Activated CD4-positive, alpha-beta memory T cell treated with anti-CD3 and anti-CD28 coated beads, Interleukin-2, amount 10 ng/mL, durations not matched to agents 7 days and 5 days (primary cell): ENCODE measurements at places on chromosomes 16 and 17. TPM values are rescaled to one million over a fixed set of nuclear protein-coding genes. Genes with fewer than 3 reads are reported as not detected.

DNA sequence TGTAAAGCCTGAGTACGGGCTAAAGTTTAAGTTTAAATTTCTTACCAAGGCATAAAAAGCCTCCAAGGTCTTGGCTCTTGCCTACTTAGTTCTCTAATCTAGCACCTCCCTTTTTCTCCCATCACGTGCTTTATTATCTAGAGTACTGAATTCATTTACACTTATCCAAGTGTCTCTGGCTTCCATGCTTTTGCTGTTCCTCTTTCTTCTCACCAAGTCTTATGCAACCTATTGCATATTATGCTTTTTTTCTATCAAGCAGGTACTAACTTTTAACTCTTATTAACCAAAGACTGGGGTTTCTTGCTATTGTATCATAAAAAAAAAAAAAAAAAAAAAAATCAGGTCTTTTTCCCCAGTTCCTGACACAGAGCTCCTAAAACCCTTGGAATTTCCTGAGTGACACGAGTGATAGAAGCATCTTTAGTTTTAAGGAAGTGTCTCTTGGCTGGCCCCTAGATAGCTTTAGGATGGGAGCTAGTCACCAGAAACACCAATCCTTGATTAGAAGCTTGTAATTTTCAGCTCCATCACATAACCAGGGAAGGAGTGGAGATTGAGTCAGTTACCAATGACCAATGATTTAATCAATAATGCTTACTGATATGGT, 44.9 kb downstream of the SSH2 start:
- DNase-seq: no peak

DNA sequence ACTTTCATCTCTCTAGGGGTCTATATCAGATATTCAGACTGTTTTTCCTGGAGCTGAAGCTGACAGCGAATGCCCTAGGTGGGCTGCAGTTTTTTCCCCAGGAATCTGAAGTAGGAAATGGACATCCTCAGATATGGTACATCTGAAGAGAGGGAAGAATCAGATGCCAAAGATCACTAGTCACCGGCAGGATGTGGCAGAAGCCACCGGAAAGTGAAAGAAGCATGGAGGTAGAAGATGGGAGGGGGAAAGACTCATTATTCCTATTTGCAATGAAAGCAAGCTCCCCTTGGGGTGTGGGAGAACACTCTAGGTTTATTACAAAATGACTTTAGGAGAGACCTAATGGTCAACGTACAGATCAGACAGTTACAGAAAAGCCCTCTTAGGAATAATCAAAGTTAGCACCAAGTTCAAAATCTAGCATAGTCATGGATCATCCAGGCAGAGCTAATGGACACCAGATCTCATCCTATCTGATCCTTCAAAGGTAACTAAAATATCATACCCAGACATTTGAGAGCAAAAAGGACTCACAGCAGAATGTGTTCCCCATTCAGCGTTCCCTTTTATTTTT, 110.7 kb downstream of the HS3ST3A1 start:
- DNase-seq: no peak

GRCh38 chr17:12917399-12917798, 100.4 kb downstream of the ELAC2 start:
- DNase-seq: no peak

DNA sequence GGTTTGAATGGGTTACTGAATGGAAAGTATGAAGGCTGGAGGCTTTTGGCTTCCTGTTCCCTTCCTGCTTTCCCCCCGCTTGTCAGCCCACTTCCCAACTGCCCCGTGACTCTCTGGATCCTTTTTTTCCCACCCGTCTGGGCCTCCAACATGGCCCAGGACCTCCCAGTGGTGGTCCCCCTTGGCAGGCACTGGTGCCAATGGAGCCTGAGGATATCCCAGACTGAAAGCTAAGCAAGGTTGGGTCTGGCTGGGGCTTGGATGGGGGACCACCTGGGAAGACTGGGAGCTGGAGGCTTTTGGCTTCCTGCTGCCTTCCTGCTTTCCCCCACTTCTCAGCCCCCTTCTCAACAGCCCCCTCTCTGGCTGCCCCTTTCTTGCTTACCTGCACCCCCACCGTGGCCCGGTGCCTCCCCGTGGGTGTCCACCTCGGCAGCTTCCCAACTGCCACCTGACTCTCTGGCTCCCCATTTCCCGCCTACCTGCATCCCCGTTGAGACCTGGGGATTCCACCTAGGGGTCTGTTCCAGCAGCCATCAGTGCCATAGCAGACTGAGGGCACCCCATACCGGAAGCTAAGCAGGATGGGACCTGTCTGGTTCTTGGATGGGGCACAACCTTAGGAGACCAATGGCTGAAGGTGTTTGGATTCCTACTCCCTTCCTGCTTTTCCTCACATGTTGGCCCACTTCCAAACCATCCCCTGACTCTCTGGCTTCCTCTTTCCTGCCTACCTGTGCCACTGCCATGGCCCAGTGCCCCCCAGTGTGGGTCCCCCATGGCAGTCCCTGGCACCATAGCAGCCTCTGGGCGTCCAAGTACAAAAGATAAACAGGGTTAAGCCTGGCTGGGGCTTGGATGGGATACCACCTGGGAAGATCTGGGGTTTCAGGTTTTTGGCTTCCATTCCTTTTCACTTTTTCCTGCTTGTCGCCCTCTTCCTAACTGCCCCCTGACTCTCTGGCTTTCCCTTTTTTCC, 2295.3 kb downstream of the TP53TG3F start:
- DNase-seq: no peak

DNA sequence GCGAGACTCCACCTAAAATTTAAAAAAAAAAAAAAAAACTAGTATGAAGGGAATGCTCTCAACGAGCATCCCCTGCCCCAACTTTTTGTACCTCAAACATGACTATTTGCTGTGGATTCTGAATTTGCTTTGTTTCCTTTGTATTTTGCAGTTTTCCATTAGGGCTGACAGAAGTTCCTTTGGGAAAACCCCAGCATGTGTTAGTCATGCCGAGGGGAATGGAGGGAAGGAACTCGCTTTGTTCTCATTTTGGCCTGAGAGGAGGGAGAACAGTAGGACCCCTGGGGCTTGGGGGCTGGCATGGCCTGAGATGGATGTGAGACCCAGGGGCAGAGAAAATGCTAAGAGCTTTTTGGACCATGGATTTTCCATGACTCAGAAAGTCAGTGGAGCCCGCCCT, 20.5 kb downstream of the KRT9 start:
- DNase-seq: no peak

TMEM92 gene
- total RNA-seq: 0.08 TPM

GRCh38 chr17:6862825-6863224, 31.3 kb upstream of the TEKT1 start:
- DNase-seq: no peak

GRCh38 chr17:28345419-28346198, 10.0 kb downstream of the TNFAIP1 start:
- no peak for DNase-seq

- no peak for DNase-seq
Measured at GRCh38 chr17:59010026-59010425, 96.7 kb downstream of the TRIM37 start.

- no peak for DNase-seq
Measured at GRCh38 chr17:40297511-40297910, 9.8 kb downstream of the CDC6 start.

- DNase-seq: no peak
Measured at GRCh38 chr17:61502292-61502691, 50.1 kb downstream of the TBX4 start.

UNC45B gene
- total RNA-seq: 0.25 TPM

KRTAP2-1 gene
- not detected for total RNA-seq

- no peak for DNase-seq
Measured at GRCh38 chr16:57788951-57789350, 13.3 kb downstream of the KIFC3 start.

DNA sequence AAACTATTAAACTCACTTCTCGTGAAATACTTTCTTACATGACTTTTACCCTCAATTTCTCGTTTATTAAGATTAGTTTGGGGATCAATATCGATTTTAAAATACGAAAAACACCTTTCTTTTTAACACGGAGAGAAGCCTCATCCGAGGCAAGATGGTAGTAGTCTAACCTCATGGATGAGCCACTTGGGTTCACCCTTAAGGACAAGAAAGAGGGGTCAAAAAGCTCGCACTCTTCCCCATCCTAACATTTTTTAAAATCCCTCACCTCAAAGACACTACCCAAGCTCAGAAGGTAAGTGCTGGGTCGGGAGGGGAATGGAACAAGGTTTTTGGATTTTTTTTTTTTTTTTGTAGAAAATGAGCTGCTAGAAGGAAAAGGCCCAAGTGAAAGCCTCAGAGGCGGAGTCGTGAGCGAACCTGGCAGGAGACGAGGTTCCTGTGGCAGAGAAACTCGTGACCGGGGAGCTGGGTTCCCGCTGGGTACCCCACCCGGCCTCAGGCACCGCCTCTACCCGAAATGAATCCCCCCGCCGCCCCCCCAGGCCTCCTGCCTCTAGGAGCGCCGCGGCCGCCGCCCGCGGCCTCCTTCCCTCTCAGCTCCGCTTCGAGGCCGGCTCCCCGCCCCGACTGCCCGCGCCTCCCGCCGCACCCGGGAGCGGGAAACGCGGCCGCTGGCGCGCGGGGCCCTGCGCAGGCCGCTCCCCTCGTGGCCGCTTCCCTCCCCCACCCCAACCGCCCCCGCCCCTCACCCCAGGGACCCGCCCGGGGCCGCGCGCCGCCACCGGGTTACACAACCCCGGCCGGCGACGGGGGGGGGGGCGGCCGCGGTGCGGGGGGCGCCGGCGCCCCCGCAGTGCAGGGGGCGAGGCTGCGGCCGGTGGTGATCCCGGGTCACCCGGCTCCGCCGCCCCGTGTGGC, 1.6 kb downstream of the NUFIP2 start:
- DNase-seq: peak; percentile 66

GRCh38 chr17:8189041-8189710, 804 bp downstream of the BORCS6 start:
- peak; percentile 44 for DNase-seq

CBFA2T3 gene
- total RNA-seq: not detected

KRT12 gene
- not detected for total RNA-seq

- DNase-seq: no peak
Measured at GRCh38 chr17:50675627-50676026, 32.1 kb downstream of the ANKRD40 start.

DNA sequence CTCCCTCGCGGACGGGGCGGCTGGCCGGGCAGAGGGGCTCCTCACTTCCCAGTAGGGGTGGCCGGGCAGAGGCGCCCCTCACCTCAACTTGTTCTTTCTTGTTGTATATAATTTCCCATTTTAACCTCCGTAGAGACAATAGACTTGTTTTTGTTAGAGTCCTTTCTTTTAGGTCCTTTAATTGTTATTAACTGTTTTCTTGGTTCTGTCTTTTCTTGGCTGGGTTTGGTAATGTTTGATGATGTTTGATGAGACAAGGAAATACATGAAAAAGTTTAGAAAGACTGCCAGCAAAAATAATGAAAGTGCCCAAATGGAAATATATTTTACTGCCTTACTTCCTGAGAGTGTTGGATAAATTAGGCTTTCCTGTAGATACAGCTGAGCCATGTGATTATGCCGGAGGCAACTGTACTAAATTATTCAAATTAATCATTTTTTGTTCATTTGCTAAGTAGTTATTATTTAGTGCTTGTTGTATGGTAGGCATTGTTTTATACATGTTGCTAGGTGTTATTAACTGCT, 30.9 kb downstream of the PRPSAP2 start:
- DNase-seq: no peak

MLKL gene
- 45.2 TPM for total RNA-seq

LPO gene
- not detected for total RNA-seq

- DNase-seq: no peak
Measured at GRCh38 chr17:2042390-2042847, 597 bp downstream of the OVCA2 start.

GRCh38 chr17:39597372-39598046, 10.2 kb downstream of the NEUROD2 start:
- DNase-seq: no peak

DNA sequence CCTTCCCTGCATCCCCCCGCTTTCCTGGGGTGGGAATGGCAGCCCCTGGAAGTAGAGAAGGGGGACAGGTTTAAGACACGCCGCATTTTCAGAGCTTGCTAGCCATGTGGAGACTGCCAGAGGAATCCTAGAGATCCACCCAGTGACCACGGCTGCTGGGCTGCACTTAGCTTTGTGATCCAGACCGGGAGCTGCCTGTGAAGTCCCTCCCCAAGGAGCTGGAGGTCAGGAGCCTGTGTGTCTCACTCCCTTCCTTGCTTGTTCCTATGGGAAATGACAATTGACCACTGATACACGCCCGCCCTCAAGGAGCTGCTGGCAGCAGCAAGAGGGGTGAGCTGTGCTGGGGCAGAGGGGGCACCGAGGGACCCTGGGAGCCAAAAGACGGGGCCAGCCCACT, 73.7 kb downstream of the SREBF1 start:
- DNase-seq: no peak

CORO6 gene
- total RNA-seq: 5.6 TPM

DNA sequence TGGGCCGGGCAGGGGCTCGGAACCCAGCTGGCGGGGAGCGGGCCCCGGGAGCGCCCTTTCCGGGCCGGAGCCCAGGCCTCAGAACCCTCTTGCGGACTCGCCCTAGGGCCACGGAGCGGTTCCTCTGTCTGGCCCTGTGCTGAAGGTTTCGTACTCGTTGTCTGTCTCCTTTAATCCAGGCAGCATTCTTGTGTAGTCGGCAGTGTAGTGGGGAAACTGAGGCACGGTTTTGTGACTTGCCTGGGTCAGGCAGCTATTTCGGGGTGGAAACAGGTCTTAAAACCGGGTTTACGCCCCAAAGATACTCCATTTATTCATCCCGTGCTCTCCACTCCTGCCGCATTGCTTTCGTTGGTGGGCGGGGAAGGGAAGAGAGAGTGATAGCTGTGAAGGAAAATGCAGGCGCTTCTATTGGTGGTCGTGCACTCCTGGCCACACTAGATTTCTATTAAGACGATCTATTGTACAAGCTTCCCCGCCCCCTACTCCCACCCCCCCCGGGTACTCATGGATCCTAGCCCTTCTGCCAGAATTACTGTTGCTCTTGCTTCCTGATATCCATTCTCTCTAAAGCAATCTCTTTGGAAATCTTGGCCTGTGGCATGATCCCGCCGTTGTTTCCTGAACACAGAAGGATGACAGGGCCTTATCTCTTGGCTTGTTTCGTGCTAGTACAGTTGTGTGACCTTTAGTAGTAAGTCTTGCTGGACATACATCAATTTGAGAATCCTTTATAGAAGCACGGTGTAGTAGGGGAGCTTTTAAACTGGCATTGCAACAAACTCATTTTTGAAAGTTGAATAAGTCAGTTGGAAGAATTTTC, 751 bp downstream of the DCAF7 start:
- peak; percentile 31 for DNase-seq

TMEM235 gene
- total RNA-seq: not detected

KRTAP16-1 gene
- 0.13 TPM for total RNA-seq

DNA sequence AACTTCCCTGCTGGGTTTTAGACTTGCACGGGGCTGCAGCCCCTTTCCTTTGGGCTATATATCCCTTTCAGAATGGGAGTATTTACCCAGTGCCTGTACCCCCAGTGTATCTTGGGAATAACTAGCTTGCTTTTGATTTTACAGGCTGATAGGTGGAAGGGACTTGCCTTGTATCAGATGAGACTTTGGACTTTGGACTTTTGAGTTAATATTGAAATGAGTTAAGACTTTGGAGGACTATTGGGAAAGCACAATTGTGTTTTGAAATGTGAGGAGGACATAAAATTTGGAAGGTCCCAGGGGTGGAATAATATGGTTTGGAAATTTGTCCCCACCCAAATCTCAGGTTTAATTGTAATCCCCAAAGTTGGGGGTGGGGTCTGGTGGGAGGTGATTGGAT, 393.8 kb upstream of the KIF2B start:
- DNase-seq: no peak
